ENCODE measurements at places on chromosomes 12 and 14.

DNA sequence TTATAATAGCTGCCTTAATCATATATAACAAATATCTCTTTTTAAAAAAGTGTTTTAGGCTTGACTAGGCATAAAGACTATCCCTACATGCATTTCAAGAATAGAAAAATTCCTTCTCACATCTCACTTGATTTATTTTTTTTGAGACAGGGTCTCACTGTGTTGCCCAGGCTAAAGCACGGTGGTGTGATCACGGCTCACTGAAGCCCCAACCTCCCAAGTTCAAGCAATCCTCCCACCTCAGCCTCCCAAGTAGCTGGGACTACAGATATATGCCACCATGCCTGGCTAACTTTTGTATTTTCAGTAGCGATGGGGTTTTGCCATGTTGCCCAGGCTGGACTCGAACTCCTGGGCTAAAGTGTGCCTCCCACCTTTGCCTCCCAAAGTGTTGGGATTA is 59.4 kb downstream of the WDHD1 start:
- DNase-seq: no peak

GRCh38 chr12:132948146-132949066 is 7.7 kb downstream of the ZNF605 start:
- DNase-seq: no peak

GRCh38 chr12:62732861-62733427 is 202.0 kb downstream of the PPM1H start:
- DNase-seq: no peak

DNA sequence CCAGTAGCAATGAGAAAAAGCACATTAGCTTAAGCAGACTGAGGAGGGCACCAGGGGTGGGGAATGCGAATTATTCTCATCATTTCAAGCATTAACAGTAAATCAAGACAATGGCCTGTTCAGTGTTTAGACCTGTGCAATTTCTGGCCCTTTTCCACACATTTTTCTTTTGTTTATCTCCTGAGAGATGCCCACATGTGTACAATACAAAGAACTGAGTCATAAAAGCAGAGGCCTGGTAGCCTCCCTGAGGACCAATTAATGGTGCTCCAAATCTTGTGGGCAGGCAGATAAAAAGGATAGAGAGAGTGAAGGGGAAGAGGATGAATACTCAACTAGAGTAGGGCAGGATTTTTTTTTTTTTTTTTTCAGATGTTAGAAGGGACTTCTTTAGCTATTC is 480.8 kb downstream of the RERGL start:
- DNase-seq: no peak

- no peak for DNase-seq
Observed at GRCh38 chr14:103107455-103107854, 12.9 kb downstream of the EXOC3L4 start.

DNA sequence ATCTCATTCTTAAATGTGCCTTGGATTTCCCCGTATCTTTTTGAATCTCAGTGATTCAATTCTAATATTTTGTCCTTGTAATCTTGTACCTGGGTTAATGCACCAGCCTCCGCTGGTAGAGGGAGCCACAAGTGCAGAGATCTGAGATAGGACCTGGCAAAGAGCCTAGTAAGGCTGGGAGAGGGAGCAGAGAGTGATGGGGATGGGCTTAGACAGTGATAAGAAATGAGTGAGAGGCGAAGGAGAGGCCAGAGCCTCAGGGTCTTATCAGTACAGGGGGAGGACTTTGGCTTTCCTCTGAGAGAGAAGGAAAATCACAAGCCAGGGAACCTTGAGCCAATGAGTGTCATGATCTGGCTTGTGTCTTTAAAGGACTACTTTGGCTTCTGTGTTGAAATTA is 30.5 kb upstream of the LMNTD1 start:
- DNase-seq: no peak

DNA sequence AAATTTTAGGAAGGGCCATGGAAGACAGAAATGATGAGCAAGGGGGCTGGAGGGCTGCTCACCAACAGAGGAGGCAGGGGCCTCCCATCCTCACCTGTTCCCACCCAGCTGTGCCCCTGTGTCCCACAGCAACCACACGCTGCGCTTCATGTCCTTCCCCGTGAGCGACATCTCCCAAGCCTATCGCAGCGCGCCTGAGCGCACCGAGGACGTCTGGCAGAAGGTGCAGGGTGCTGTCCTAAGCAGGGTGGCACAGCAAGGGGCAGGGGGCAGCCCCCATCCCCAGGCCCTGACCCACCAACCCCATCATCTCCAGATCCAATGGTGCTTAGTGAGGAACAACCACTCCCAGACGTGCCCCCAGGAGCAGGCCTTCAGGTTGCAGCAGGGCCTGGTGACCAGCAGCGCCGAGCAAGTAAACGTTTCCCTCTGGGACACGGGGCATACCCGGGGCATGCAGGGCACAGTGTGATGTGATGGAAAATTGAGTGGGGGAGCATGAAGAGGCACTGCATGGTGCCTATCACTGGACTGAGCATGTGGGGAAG is 8.1 kb downstream of the CARMIL3 start:
- DNase-seq: no peak

- no peak for DNase-seq
Observed at GRCh38 chr12:132077322-132078100, 66.6 kb downstream of the DDX51 start.

DNA sequence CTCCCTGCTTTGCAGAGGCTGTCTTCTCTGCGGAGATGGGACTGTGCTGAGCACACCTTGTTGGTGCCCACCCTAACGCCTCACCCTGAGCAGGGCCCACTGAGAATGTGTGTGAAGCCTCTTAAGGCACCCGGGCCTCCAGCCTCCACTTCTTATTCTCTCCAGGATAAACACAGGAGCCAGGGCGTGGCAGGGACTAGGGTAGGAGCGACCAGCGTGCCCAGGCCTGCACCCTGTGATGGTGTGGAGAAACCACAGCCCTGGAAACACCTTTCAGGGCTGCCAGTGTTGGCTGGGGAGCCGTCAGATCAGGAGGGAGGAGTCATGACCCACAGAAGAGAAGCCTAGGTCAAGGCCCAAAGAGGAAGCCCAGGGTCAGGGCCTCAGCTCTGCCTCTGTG is 41.3 kb downstream of the VDR start:
- DNase-seq: no peak

DNA sequence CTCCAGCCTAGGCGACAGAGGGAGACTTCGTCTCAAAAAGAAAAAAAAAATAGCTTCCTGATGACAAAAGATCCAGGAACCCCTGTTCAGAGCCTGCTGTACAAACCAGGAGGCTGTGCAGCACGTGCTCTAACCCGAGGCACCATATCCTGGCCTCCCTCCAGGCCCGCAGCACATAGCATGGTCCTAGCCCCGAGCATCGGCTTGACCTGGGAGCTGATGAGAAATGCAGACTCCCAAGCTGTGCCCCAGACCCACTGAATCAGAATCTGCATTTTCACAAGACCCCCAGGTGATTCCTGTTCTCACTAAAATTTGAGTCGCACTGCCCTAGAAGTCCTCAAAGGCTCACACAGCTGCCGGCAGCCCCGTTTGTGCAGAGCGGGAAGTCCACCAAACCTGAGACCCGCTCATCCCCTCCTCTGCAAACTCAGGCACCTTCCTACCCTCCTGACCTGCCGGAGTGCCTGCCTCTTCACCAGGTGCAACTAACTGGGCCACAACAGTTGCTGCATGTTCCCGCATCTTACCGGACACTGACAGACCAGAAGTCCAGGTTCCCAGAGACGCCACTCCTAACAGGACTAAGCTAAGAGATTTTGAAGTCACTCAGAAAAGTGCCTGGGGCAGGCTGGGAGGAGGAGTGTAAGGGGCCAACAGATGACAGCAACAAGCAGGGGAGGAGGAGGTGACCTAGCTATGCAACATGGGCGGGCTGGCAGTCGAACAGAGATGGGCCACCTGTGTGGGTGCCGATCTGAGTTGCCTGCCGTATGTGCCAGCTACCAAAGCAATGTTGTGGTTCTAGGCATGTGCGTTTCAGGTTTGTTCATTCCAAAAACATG is 24.0 kb upstream of the RIN3 start:
- no peak for DNase-seq

DNA sequence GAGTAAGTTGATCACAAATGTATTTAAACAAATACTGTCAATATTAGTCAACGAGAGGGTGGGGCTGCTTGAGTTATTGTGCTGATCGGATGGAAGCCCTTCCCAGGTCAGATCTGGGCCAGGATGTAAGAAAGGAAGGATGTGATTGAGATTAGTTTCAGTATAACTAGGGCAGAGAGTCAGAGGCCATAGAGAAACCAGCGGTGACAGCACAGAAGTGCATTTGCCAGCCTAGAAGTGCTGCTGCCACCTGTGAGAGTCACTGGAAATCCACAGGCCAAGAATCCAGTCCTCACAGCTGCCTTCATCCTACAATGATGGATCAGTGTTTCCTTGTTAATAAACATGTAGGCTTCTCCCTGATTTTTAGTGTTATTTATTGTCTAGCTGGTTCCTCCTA is 9.8 kb upstream of the FERMT2 start:
- no peak for DNase-seq

GRCh38 chr12:82964446-82964845 is 277.7 kb downstream of the TMTC2 start:
- DNase-seq: no peak

- no peak for DNase-seq
Observed at GRCh38 chr14:74574090-74574433, 38.0 kb downstream of the LTBP2 start.

GRCh38 chr14:92099802-92100201 is 6.6 kb downstream of the ATXN3 start:
- DNase-seq: no peak

DNA sequence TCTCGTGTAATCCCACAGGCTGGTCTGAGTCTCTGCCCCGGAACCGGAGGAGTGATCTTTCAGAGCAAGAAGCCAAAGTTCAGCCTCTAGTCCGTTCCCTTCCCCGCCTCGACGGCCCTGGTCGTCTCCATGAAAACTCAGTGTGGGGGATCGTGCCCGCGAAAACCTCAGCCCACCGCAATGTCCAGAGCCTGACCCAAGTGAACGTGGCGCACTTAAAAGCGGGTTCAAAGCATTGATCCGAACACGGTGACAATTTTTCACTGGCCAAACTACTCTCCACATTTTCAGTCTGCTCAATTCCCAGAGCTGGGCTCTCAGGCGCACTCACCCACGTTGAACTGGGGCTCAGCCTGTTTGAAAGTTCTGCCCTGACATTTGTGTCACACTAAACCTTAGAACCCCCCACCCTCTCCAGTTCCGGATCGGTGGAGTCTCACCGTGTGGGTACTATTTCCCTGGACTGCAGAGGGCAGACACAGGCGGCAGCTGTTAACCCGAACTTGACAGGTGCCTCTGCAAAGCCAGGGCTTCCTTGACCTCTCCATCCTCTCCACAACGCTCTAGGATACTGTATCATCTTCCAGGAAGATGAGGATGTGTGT is 886 bp upstream of the PRICKLE1 start:
- DNase-seq: no peak

DNA sequence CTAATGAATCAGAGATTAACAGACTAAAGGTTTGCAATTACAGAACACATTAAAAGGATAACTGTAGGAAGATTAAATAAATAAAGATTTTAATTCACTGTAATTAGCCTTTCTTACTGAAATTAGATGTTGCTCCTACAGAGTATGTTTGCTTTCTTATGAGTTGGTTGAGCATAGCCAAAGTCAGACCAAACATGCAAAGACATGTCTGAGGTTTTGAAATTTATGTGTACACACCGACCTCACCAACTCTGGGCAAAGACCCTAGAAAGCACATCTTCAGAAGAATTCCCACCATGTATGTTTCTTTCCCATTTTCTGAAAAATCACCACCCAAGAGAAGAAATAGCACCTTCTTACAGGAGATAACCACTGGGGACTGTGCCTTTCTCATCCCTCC is 159.2 kb downstream of the PAX9 start:
- no peak for DNase-seq

GRCh38 chr12:101407049-101407435 is 530 bp downstream of the ARL1 start:
- no peak for DNase-seq

GRCh38 chr14:45104561-45104960 is 20.6 kb downstream of the PRPF39 start:
- no peak for DNase-seq

GRCh38 chr12:75783093-75783877 is 248.3 kb downstream of the PHLDA1 start:
- DNase-seq: no peak

DNA sequence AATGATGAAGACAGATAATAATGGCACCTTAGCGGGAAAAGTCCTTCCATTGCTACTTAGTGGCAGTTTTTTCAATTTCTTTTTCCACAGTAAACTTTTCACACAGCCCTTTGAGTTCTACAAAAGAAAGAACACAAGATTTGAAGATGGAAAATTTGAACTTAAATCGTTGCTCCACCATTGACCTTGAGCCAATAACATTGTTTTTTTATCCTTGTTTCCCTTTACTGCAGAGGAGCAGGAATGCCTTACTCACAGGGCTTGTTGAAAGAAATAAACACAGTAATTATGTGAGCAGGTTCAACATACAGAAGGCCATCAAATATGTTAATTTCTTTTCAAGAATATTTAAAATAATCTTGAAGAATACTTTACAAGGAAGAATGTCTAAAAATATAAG is 181.5 kb upstream of the KRR1 start:
- DNase-seq: no peak

DNA sequence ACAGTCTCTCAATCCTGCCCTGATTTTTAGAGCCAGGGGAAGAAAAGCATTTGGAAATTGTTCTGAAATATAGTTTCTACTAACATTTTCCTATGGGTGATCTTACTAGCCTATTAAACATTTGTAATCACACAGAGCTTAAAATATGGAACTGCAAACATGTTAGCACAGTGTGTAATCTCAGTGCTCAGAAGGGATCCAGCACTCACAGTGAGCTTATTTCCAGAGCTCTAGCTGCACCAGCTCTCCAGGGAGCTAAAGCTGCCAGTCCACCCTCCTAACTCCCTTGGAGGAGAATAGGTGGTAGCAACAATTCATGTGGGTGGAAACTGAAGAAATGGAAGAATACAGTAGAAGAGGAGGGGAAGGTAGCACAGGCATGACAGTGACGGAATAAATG is 64.9 kb upstream of the SYT1 start:
- DNase-seq: no peak

GRCh38 chr14:85811340-85811739 is 281.4 kb downstream of the FLRT2 start:
- no peak for DNase-seq

DNA sequence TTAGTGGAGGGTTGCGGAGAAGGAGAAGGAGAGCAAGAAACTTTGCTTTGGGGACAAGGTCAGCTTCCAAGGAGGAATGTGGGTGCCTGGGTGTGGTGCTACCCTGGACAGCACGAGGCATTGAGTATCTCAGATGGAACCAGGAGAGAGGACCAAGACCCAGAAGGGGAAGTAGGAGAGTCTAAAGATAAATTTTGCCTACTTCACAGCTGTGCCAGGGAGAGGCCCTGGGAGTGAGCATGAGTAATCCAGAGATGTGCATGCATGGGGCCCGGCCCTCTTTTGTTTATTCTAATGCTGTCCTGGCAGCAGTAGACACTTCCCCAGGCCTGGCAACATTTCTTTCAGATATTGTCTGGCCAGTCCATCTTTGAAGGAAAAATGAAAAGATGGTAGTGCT is 49.5 kb upstream of the GNPNAT1 start:
- DNase-seq: no peak

DNA sequence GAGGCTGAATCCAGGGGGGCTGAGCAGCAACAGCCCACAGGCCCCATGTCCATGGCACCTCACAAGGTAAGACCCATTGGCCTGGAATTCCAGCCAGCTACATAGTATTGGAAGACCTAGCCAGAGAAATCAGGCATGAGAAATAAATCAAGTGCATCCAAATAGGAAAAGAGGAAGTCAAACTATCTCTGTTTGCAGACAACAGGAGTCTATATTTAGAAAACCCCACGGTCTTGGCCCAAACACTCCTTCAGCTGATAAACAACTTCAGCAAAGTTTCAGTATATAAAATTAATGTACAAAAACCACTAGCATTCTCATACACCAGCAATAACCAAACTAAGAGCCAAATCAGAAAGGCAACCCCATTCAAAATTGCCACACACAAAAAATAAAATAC is 16.9 kb downstream of the PDE6H start:
- no peak for DNase-seq

Data from NCI-H1436 treated with DMSO at 0.1 percent for 48 hours (cell line).